ENCODE measurements at places on chromosomes 7 and 10. TPM values are rescaled to one million over a fixed set of nuclear protein-coding genes. Genes with fewer than 3 reads are reported as not detected.

DNA sequence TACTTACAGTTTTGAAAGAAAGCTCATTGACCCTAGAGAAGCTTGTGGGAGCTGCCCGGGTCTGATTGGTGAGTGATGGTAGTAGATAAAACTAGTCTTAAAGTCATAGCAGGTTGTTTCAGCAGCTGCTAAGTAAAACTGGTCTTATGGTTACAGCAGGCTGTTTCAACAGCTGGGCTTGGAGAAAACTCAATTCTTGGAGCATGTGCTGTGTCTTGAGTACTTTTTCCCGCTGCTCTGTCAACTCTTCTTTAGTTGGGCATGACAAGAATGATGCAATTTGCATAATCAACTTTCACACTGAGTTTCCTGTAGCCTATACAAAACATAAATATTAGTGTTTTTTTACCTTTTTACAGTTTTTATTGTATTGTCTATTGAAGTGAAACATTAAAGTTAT lies 707.9 kb downstream of the AUTS2 start:
- no peak for DNase-seq

GRCh38 chr10:88918191-88918905 lies 34.2 kb downstream of the ACTA2 start:
- no peak for DNase-seq

GRCh38 chr10:33087922-33088321 lies 129.9 kb upstream of the ITGB1 start:
- DNase-seq, result no peak

MBL2 gene
- not detected for total RNA-seq

GRCh38 chr10:97333601-97334369 lies 744 bp downstream of the FRAT2 start:
- peak; percentile 82 for DNase-seq
